ENCODE measurements at places on chromosomes 12 and 14.

DNA sequence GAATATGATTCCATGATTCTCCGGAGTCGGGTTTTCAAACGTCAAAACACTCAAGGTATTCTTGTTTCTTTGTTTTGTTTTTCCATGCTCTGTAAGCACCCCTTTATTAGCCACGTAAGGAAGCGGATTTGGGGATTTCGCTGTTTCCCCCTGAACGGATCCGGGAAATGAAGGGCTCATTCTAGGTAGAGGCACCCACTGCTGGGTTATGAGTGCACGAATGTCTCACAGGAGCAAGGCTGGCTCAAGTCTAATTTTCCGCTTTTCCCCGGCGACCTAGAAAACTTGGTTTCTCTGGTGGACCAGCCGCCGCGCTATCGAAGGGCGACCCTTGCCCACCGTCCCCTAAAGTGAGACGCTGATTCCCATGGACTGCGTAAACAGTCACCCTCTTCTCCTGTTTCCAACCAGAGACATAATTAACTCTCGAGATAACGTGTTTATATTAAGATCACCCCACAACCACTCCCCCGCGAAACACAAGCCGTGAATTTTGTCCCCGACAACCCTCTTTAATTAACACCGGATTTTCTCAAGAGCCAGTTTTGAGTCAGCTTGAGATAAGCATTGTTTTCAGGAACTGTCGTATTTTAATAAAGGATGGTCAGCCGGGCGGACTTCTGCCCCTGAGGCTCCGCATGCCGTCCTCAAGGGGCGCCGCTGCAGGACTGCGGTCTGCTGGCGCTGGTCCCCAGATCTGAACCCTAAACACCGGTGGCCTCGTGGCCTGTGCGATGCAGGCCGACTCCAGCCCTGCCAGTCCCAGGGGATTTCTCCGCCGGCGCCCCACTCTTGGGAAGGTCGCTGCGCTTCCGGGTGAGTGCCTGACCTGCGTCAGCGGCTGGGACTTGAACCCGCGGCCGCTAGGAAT is 515 bp upstream of the ABCC9 start:
- DNase-seq = no peak

DNA sequence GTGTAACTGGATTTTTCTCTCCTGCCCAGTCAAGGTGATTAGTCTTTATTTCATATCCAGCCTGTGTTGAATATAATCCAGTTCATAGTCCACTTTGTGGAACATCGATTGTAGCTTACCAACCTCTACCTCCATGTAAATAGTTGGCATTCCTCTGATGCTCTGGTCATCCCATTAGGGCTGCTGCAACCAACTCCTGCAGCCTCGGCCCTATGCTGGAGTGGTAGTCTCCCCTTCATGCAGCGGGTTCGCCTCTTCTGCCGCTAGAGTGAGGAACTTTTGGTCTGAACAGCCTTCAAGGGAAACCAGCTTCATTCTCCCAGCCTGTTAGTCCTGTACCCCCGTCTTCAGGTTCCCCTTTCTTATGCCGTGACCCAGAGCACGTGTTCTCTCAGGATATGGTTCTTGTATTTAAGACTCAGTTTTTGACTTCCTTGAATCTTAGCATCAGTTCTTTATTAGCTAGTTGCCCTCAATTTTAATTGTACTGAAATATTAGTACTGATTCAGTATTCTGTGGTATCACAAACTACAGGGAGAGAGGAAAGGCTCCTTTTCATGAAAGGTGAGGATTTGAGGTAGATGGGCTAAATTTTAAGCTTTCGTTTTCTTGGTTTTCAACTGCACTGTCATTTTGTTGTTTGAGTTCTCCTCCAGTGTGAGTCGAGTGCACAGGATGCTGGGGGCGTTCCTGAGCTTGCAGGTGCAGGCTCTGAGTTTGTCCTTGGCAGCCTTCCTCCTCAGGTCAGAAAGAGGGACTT is 33.2 kb downstream of the ZNF664 start:
- DNase-seq = peak; percentile 44

DNA sequence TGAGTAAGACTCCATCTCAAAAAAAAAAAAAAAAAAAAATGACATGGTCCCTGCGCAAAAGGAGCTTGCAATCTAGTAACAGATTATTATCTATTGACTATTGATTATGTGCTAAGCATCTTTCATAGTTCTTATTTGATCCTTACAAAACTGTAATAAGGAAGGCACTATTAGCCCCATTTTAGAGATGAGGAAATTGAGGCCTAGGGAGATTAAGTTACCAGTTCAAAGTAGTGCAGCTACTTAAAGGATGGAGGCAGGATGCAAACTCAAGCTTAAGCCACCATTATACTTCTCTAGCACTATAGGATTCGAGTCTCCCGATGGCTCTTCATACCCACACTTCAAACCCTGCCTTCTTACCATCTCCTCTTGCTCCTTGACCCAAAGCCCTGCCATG is 31.3 kb downstream of the PLXNC1 start:
- DNase-seq = no peak

DNA sequence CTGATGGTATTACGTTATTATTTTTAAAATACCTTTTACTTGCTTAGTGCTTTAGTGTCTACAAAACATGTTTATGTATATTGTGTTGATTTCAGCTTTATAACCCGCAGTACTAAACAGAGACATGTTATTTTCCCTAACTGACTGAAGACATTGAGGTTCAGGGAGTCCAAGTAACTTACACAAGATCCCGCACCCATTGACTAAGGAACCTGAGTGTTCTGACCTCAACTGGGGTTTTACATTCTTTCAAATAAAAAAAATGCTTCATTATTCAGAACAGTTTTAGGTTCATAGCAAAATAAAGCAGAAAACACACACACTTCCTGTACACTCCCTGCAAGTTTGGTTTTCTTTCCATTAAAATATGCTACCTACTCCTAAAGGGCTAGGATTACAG is 60.4 kb upstream of the METAP2 start:
- DNase-seq = no peak

DNA sequence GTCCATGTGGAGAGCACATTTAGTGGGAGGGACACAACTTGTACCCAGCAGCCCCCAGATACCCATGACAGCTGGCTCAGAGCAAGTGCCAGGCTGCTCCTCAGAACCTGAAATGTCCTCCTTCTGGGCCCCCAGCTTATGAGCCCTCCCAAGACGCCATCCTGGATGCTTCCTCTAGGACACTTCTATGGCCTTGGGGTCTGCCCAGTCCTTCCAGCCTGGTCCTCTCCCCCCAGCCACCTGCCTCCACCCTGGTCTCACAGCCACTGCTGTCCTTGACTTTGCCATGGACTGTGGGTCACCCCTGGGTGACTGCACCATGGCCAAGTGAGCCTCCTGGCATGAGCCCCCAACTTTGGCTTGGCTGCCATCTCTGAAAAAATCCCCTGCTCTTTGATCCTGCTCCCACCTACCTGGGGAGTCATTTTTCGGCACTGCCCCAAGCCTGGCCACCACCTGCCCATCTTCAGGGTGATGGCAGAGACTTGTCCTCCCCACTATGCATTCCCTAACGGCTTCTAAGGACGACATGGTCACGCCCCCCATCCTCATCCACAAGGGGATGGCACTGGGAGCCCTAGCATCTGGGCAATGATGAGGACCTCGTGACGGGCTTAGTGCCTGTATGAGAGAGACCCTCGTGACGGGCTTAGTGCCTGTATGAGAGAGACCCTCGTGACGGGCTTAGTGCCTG is 323.7 kb downstream of the TMEM121 start:
- no peak for DNase-seq

DNA sequence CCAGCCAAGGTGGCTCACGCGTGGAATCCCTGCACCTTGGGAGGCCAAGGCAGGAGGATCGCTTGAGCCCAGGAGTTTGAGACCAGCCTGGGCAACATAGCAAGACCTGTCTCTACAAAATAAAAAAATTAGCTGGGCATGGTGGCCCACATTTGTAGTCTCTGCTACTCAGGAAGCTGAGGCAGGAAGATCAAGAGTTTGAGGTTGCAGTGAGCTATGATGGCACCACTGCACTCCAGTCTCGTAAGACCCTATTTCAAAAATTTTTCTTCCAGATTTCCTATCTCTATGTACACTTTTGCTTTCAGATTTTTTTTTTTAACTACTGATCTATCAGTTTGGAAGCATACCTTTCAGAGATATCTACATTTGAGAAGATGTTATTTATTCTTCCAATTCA is 15.3 kb downstream of the SNX6 start:
- DNase-seq = no peak

All from inflammatory macrophage treated with lipopolysaccharide for 4 hours (primary cell).